ENCODE measurements at places on chromosomes 5 and 9.

DNA sequence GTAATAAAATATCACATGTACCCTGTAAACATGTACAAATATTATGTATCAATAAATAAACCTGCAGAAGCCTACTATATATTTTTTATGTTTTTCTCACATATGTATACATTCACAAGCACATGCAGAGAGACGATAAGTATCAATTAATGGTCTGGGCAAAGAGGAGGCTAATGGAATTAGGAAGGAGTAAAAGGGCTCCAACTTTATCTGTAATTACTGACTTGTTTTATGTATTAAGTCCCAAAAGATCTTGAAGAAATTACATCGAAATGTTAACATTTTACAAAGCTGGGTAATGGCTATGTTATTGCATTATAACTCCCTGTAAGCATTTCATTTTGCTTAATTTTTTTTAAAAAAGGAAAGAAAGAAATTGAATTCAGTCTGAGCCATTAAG, 78.0 kb downstream of the LPAR1 start:
- no peak for DNase-seq

- no peak for DNase-seq
Measured at GRCh38 chr9:110714314-110714713, 45.7 kb downstream of the MUSK start.

- DNase-seq, result no peak
Measured at GRCh38 chr9:96075757-96076156, 200.3 kb downstream of the ERCC6L2 start.

- DNase-seq, result no peak
Measured at GRCh38 chr5:38807570-38808483, 38.0 kb upstream of the OSMR start.

GRCh38 chr5:133902511-133903118, 65.8 kb downstream of the C5orf15 start:
- DNase-seq, result no peak

DNA sequence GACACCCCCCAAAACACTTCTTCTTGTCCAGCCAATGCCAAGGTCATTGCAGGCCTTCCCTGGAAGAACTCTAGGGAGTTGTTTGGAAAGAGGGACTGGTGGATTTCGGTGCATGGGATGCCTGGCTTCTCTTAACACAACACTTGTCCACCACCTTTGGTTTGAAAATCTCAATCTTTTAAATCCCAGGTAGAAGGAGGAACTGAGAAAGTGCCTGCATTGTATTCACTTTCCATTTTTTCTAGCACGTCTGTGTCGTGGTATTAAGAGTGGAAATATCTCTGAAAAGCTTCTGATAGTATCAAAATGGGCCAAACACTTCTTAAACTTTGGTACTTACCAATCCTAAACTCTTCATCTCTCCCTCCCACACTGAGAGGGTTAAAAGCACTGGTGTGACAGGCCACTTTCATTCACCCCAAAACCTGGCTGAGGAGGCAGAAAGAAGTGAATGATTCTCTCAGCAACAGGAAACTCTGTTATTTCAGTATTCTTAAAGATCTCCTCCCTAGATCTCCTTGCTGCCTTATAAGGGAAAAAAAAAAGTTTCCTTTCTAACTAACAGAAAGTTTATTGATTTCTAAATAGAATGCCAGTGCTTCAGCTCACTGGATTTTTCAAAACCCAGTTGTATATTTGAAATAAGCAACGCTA, 3.9 kb upstream of the NFIB start:
- DNase-seq, result peak; percentile 18

GRCh38 chr5:138876811-138877210, 1.7 kb upstream of the LRRTM2 start:
- DNase-seq, result no peak

Measured in GM10248 (cell line).